ENCODE measurements at places on chromosomes 4 and X.

GRCh38 chr4:102143433-102143832 lies 201.8 kb downstream of the SLC39A8 start:
- no peak for DNase-seq

DNA sequence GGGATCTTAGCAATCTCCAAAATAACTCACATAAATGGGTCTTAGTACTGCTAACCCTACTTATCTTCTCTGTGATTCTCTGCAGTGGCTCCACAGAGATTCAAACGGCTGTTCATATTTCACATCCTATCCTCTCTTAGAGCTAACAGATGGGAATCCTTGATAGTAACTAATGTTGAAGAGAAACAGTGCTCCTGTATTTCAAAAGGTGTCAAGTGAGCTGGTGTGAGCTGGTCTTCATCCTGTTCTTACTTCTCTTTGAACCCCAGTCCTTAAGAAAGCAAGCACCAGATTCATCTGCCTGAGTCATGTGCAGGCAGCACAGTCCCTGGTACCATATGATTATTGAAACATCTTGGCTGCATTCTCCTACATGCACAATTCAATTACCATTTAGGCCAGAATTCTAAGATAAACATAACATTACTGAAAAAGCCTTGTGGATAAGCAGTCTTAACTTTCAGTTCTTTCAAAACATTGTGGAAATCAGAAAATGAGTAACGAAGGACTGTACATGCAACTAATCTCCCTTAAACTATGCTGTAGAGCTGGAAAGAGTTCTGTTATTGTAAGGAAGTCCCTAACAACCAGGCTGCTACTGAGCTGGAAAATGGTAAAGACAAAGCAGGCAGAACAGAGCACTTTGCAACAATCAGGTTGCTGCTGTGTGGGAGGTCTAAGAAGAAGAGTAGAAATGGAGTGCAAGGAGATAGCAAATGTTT lies 153.1 kb downstream of the NPNT start:
- no peak for DNase-seq

- no peak for DNase-seq
Measured at GRCh38 chrX:80648023-80648422, 161.7 kb downstream of the BRWD3 start.

GRCh38 chr4:84948056-84948455 lies 18.4 kb downstream of the WDFY3 start:
- DNase-seq, result no peak

DNA sequence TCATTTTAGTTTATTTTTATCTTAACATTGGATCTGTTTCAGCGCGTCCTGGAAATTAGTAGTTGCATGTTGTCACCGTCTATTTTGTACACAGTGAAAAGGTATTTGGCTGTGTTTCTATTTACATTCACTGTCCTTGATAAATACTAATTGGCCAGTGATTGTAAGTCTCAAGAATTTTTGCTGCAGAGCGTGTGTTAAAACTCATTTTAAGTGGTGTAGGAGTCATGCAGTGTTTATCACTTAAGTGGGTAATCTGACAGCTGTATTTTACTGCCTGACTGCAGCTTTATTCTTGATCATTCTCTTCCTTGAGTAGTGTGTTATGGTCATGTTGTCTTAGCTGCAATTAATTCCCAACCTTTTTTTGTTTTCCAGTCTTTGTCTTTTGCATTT lies 9.8 kb downstream of the GUCY1A1 start:
- no peak for DNase-seq

DNA sequence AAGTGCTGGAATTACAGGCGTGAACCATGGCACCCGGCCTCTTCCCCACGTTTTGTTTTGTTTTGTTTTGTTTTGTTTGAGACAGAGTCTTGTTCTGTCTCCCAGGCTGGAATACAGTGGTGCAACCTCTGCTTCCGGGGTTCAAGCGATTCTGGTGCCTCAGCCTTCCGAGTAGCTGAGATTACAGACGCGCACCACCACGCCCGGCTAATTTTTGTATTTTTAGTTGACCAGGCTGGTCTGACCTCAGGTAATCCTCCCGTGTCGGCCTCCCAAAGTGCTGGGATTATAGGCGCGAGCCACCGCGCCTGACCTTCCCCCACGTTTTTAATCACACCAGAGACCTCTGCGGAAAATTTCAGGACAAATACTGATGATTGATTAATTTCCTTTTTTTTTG lies 2.2 kb downstream of the ENOPH1 start:
- DNase-seq, result no peak

- DNase-seq, result no peak
Measured at GRCh38 chrX:22974616-22975015, 25.1 kb upstream of the DDX53 start.

GRCh38 chrX:69503228-69503781 lies 821 bp upstream of the NALF2 start:
- DNase-seq, result no peak

GRCh38 chrX:23902419-23902818 lies 5.3 kb downstream of the APOO start:
- no peak for DNase-seq

GRCh38 chr4:74055096-74055495 lies 16.6 kb upstream of the CXCL3 start:
- no peak for DNase-seq

- no peak for DNase-seq
Measured at GRCh38 chrX:110691446-110691845, 104.2 kb downstream of the CHRDL1 start.

DNA sequence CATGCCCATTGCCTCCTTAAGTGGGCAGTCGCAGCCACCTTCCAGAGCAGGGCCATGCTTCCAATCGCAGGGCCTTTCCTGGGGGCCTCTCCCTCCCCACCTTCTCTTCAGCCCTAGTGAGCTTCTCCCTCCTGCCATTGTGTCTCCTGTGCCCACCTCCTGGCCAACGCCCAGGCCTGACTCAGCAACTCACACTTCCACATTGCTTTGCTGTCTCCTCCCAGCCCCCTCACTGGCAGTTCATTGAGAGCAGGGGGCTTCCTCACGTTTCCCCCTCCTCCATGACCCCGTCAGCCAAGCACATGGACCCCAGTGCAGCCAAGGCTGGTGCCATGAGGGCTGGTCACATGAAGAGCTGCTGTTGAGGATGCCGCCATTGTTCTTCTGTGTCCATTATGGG lies 25.9 kb downstream of the HTRA3 start:
- no peak for DNase-seq

GRCh38 chrX:66150163-66150562 lies 13.9 kb upstream of the HEPH start:
- DNase-seq, result no peak

DNA sequence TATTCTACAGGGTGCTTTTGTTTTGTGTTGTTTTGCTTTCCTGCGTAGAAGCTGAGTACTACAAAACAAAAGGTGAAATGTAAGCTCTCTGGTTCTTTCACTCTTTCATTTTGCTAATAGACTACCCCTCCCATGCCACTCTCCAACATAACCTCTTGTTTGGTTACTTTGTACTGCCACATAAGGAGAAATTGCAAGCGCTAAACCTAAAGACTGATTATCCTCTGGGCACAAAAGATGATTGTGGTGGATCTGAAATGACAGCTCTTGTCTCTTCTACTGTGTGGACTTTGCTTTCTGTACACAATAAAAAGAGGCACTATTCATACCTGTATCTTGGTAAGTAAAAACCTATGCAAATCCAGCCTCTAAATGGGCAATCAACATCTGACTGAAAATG lies 5.3 kb downstream of the MBNL3 start:
- DNase-seq, result no peak

DNA sequence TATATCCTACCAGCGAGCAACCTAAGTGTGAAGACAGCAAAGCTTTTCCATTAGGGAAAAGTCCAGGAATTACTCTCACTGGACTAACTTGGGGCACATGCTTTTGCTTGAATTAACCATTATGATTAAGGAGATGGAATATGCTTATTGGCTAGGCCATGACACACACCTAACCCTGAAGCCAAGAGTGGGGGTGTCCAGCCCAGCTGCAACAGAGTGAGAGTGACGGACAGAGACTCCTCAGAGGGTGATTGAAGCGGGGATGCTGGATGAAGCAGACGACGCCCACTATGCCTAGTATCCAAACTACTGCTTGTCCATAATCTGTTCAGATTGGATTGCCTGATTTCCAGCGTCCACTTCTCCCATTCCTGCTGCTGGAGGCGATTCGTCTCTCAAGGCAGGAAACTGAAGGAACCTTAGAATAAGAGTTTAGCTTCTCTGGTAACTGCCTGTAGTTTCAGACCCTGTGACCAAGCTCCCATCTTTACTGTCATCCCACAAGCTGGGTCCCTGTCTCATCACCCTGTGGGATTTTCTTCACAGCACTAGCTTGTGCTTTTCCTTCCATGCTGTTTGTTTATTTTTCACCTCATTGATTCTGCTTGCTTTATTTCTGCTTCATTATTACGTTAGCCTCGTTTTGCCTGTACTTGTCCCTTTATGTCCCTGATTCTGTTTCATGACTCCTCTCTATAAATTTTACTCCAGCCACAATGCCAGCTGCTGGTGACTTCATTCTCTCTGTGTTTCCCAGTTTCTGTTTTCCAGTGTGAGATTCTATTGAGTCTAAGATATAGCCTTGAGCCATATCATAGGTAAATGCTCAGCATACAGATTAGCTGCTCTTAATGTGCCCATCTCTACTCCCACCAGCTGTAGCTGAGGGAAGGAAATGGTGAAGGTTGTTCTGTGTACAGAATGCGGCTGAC lies 19.0 kb downstream of the FAM47E start:
- DNase-seq, result no peak

- DNase-seq, result no peak
Measured at GRCh38 chr4:125891597-125892258, 577.0 kb downstream of the FAT4 start.

- no peak for DNase-seq
Measured at GRCh38 chr4:120636120-120636630, 286.4 kb downstream of the PRDM5 start.

DNA sequence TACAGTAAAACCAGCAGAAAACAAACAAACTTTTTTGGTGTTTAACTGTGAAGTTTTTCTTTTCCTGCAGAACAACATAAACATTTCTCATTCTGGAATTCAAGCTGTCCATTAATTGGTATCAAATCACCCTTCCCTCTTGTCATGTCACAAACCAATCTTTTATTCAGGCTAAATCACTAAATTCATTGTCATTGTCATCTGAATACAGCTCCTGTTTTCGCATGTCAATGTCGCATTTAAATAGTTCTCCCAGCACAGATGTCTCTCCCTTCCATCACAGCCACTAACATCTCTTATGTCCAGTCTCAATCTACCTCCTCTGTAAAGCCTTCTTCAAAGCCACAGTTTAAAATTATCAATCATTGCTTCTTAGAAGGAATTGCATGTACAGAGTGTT lies 192.1 kb upstream of the PCDH10 start:
- DNase-seq, result no peak

- no peak for DNase-seq
Measured at GRCh38 chr4:66842026-66842723, 703.1 kb downstream of the CENPC start.

GRCh38 chr4:159029481-159029880 lies 73.4 kb upstream of the RAPGEF2 start:
- no peak for DNase-seq

DNA sequence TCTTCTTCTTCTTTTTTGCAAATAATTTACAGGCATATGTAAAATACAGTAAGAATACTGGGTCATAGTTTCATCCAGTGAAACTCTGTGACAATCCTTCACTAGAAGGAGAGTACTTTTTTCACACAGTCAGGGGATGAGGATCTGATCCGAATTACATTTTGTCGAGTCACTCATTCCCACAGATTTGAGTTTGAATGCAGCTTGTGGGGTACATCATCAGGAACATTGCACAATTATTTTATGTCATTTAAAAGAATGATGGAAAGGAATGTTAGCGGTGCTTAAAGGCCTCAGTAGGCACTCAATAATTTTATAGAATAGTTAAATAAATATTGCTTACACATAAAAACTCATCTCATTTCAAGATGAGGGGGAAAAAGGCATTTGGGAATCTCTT lies 88.6 kb downstream of the CHRNA9 start:
- no peak for DNase-seq

DNA sequence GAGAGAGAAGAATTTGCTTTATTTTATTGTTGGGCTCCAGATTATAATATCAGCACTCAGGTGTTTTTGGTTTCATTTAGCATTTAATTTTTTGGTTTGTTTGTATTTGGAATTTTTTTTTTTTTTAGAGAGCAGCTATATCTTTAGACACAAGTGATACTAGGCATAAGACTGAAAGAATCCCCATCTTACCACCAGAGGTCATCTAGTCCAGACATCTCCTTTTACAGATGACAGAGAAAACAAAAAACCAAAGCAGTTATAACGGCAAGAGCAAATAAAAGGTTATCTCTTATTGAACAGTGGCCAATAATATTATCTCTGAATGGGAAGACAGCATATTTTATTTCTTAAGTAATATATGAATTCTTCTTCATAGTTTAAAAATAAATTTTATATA lies 22.8 kb downstream of the USP38 start:
- DNase-seq, result no peak

- DNase-seq, result no peak
Measured at GRCh38 chrX:69221239-69222102, 56.2 kb upstream of the PJA1 start.

DNA sequence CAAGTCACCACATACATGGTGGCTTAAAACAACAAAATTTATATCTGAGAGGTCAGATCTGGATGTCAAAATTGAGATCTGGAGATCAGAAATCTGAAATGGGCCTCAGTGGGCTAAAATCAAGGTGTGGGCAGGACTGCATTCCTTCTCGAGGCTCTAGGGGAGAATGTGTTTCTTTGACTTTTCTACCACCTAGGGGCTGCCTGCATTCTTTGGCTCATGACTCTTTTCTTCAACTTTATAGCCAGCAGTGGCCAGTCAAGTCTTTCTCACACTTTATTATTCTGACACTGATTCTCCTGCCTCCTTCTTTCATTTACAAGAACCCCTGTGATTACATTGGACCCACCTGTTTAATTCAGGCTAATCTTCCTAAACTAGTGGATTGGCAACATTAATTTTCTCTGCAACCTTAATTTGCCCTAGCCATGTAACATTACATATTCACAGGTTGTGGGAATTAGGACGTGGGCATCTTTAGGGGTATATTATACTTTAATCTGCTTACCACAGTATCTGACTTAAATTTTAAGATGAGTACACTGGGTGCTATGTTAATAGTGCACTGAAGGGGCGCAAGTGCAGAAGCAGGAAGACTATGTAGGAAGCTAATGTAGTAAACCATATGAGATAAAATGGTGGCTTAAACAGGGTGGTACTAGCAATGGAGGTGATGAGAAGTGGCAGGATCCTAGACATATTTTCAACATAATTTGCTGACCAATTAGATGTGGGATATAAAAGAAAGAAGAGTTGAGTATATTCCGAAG lies 188.0 kb downstream of the SLC4A4 start:
- no peak for DNase-seq

- no peak for DNase-seq
Measured at GRCh38 chr4:134632056-134632455, 430.5 kb upstream of the PABPC4L start.

GRCh38 chrX:96425200-96425599 lies 259.4 kb upstream of the DIAPH2 start:
- DNase-seq, result no peak

DNA sequence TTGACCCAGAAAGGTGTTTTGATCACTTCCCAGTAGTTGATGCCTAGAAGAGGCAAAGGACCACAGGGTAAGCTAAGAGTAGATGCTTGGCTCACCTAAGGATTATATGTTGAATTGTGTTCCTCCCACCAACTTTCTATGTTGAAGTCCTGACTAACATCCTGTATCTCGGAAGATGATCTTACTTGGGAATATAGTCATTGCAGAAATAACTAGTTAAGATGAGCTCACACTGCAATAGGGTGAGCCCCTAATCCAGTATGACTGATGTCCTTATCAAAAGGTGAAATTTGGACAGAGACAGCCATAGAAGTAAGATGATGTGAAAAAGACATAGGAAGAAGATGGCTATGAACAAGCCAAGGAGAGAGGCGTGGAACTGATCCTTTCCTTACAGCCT lies 3.3 kb upstream of the HMGB2 start:
- no peak for DNase-seq

Data from stimulated activated CD8-positive, alpha-beta memory T cell treated with anti-CD3 and anti-CD28 coated beads, Interleukin-4, amount 100 ng/mL, for 48 hours (primary cell).